ENCODE measurements at places on chromosomes 6 and 20.
A peak's percentile ranks its signal among the peaks of the same experiment; 100 is the strongest.

GRCh38 chr6:32401284-32401963 is 5.6 kb downstream of the BTNL2 start:
- no peak for DNase-seq

- DNase-seq: peak; percentile 55
Observed at GRCh38 chr6:159978291-159979135, 9.6 kb downstream of the IGF2R start.

DNA sequence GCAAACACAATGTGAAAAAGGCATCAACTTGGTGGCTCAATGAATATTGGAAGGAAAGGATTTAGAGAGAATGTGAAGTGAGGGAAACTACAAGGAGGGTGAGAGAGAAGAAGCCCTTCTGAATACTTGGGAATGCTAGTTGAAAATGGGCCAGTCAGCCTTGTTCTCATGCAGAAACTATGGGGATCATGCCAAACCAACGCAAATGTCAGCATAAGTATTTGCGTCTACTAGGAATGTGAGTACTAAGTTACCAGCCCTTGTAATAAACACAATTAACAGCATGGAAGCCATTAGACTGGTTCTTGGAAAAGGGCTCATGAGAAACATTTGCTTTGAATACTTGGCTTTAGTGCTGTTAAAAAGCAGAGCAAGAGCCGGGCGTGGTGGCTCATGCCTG is 54.9 kb upstream of the AIG1 start:
- no peak for DNase-seq

- DNase-seq: no peak
Observed at GRCh38 chr6:69570106-69570505, 226.7 kb downstream of the LMBRD1 start.

GRCh38 chr6:31877651-31878161 is 1.1 kb downstream of the SLC44A4 start:
- DNase-seq: no peak
